Stimulated activated CD4-positive, alpha-beta T cell treated with anti-CD3 and anti-CD28 coated beads, Interleukin-4, amount 100 ng/mL, for 1 hour (primary cell): ENCODE measurements at places on chromosomes 6 and 20.

- DNase-seq: no peak
Measured at GRCh38 chr6:113649276-113649675, 207.9 kb upstream of the MARCKS start.

- no peak for DNase-seq
Measured at GRCh38 chr6:42696526-42697267, 25.7 kb downstream of the PRPH2 start.

GRCh38 chr6:162621246-162621645 lies 106.3 kb downstream of the PRKN start:
- no peak for DNase-seq

- DNase-seq: no peak
Measured at GRCh38 chr6:6734479-6735465, 146.3 kb downstream of the LY86 start.

DNA sequence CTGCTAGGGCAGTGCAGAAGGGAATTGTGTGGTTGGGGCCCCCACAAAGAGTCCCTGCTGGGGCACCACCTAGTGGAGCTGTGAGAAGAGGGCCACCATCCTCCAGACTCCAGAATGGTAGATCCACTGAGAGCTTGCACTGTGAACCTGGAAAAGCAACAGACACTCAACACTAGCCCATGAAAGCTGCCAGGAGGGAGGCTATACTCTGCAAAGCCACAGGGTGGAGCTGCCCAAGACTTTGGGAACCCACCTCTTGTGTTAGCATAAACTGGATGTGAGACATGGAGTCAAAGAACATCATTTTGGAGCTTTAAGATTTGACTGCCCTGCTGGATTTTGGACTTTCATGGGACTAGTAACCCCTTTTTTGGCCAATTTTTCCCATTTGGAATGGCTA lies 328.4 kb upstream of the KHDRBS2 start:
- no peak for DNase-seq

- peak; percentile 50 for DNase-seq
Measured at GRCh38 chr6:41894366-41895299, 542 bp downstream of the USP49 start.

DNA sequence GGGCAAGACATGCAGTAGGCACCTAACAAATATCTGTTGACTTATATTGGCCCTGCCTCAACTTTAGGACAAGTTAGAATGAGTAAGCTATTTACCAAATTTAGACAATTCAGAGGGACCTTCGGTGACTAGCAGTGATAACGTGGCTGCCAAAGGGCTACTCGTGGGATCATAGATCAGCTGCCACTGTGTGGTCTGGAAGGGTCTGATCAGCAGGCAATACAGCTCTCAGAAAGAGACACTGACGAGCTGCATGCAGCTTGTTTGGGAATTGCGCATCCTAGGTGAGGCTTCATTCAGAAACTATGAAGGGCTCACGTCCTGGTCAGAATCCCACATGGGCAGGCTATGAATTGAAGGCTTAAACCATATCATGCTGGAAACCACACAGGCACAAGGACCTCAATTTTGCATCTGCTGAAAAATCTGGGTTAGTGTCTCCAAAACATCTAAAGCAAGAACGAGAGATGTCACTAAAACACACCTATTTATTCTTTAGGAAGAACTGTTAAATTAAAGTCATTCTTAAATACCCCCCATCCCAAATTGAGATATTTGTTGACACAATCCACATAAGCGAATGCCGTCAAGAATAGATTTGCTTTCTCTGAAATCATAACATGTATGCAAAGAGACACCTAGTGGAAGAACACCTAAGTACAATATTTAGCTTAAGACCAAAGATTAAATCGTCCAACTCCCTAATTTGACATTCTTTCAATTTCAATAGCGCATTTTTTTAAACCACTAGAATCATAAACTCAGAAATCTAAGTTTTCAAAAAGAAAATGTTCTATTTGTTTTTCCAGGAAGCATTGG lies 79.6 kb downstream of the IPCEF1 start:
- DNase-seq: no peak

DNA sequence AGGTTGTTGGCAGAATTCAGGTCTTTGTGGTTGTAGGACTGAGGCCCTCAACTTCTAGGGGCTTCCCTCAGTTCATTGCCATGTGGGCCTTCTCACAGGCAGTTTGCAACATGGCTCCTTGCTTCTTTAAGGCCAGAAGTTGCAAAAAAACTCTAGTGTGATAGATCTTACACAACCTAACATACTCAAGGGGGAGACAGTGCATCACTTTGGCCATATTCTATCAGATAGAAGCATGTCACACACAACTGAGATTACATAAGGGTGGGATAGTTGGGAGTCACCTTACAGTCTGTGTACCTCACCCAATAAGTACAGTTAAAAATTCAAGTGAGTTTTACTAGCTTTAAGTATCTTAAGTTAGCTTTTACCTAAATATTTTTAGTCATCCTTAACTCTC lies 1.6 kb downstream of the SIRPD start:
- DNase-seq: no peak
